Fibroblast of skin of abdomen (primary cell): ENCODE measurements at places on chromosomes 13 and 19.
A peak's percentile ranks its signal among the peaks of the same experiment; 100 is the strongest.

GRCh38 chr13:112118451-112119064 is 51.6 kb downstream of the SOX1 start:
- DNase-seq, result no peak

GRCh38 chr13:79742923-79743322 is 262.0 kb downstream of the NDFIP2 start:
- DNase-seq, result no peak

GRCh38 chr13:112840472-112841302 is 128.3 kb upstream of the MCF2L start:
- DNase-seq, result no peak

DNA sequence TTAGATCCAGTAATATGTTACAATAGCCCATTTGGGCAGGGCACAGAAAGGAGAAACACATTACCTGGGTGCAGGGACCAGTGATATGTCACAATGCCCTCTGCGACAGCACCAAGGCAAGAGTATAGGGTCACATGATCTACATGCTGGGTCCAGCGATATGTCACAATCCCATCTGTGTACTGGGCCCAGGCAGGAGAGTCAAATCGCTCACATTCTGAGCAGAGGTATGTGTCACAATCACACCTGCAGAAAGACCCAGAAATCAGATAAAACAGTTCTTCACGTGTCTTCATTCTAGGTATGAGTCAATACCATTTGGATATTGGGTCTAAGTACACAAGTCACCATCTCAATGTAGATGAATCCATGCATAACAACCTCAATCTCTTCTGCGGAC is 7.1 kb upstream of the ZNF43 start:
- no peak for DNase-seq

DNA sequence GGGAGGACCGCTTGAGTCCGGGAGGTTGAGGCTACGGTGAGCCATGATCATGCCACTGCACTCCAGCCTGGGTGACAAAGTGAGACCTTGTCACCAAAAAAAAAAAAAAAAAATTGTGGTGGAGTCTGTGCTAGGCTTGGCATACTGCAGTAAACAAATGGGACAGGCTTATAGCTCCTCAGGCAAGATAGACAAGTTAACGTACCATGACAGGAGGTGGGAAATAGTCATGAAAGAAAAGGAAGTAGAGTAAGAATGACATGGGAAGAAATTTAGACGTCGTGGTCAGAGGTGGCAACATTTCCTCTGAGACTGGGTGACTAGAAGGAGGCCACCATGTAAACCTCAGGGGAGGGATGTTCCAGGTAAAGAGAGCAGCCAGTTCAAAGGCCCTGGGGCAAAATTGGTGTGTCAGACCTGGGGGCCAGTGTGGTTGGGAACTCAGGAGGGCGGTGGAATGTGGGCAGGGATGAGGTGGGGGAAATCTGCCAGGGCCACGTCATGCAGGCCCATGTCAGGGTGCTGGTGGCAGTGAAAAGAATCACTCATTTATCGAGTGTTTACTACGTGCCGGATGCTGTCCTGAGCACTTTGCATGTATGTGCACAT is 5.6 kb downstream of the SNRPA start:
- no peak for DNase-seq

- DNase-seq, result no peak
Observed at GRCh38 chr19:57280962-57281400, 696 bp downstream of the ZNF460 start.

DNA sequence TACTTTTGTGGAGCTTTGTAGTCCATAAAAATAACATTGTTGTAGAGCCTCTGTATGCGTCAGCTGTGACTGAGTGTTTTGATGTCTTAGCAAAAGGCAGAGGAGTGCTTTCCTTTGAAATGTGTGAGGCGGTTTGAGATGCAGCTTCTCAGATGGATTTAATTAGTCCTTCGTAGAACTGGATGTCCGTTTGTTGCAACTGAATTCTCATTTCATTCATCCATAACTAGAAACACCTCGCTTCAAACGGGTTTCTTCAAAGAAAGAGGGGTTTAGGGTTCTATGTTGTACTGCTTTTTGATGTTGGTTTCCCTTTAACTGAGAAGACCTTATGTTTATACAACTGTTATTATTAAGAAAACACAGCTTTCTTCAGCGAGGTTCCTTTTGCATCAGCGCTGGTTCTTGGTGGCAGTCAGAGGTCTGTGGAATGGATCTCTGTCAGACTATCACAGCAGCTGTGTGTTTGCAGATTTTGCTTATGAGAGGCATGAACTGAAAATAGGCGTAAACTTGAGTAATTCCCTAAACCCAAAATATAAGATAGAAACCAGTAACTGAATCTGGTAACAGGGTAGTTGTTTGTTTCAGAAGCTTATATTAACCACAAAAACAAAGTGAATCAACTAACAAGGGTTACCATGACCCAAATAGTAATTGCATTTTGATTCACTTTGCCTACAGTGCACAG is 194.4 kb downstream of the GGACT start:
- DNase-seq, result peak; percentile 95

DNA sequence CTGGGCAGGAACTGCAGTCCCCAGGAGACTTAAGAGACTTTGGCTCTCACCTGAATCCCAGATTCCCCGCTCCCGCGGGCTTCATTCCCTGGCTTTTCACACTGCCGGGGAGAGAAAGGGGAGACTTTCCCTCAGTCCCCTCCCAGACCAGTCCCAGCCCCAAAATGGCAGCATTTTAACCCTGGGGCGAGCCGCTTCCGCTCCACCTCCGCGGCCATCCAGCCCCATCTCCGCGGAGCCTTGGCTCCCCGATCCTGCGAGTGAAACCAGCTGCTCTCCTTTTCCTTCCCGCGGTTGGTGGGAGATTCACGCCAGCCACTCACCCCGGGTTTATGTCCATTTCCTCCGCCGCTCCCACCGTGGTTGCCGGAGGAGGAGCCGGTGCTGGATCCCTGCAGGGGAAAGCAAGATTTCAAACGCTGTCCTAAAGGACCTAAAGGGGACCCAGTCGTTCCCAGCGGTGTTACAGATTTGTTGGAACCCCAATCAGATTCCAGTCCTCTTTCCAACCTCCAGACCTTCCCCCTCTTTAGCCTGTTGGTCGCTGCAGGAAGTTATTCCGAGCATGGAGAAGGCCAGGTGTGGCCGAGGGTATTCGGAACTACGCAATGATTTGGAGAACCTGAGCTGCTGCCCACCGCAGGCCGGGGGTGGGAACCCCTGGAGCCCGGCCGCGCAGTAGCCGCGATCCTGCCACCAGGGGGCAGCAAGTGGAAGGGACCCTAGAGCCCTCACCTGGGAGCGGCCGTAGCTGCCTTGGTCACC is 3.4 kb downstream of the DMKN start:
- peak; percentile 44 for DNase-seq

GRCh38 chr19:3984584-3984907 is 717 bp downstream of the EEF2 start:
- DNase-seq, result no peak

DNA sequence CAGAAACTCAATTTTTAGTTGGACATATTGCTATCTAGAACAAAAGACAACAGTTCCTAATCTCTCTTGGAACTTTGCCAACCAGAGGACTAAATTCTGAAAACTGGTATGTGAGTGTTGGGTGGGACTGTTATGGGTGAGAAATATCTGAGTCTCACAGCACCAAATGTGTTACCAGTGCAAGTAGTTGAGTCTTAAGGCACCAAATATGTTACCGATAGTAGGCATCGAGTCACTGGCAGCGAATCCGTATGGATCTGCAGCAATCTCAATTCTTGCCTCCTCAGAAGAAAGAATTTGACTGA is 575.2 kb downstream of the DACH1 start:
- DNase-seq, result no peak

DNA sequence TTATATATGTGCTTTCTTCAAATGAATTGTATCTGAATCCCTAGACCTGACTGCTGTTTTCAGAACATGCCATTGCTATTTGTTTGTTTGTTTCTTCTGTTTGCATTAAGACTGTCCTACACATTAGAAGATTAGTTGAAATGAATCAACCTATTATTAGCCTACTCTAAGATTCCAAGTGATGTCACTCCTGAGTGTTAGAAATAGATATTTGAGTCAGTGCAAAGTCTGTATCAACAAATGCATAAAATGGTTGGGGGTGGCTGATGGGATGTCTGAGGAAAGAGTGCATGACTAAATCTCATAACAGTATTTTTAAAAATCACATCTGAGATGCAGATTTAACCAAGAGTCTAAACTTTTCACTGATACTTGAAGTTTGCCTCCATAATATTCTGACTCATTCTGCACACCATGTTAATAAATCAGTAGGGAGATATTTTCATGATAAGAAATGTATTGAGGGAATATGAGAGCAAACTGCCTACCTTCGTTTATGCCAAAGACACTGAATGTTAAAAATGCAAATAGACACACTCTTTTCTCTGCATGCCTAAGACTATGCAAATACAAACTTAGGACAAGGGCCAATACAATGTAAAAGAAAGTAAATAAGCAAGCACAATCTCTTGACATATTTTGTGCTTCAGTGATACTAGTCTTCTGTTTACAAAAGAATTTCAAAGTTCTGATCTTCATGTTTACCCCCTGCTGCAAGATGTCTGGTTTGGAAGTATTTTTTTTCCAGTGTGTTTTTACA is 253.3 kb downstream of the LIG4 start:
- DNase-seq, result no peak

DNA sequence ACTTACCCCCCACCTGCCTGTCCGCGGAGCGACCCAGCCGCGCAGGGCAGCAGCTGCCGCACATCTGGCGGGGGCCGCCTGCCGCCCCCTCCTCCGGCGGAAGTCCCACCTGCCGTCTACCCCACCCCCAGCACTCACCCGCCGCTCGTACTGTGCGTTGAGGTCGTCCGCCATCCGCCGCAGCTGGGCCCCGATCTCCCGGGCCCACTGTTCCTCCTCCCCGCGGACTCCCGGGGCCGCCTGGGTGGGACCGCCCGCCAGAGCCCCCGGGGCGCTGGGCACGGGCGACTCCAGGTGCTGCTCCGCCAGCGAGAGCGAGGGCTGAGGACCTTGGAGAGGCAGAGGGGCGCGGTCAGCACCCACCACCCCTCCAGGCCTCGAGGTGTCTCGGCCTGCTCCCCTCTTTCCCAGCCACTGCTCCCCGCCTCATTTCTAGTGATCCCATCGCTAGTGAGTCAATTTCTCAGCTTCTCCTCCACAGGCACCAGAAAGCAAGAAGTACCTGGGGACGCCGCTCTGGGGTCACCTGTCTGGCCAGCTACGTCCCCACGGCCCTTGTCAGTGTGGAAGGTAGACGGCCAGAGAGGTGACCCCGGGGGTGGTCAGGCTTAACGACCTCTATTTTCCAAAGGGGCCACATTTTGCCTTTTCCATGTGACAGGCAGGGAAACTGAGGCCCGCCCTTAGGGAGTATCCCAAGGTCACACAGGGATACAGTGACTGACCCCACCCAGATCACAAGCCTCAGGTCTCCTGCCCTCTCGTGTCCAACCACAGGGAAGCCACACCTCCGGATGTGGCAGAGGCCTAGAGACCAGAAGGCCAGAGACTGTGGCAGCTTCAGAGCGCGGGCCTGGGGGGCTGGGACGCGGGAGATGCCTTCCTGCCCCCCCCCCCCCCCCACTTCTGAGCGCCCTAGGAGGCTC is 4.3 kb downstream of the BBC3 start:
- peak; percentile 74 for DNase-seq

DNA sequence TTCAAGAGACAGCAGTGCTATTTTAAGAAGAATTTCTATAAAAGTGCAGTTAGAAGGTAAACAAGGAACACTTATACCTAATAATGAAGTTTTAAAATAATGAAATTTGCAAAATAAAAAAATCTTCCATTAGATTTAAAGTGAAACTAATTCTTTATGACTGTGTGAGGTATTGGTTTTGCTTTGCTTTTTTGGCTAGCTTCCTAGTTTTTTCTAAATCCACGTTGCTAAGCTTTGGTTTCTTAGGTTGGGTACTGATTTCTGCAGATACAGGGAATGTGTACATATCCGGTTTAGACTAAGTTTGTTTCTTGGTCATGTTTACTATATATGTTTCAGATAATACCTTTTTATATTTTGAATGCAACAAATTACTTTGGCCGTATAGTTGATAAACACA is 59.8 kb downstream of the SLC7A9 start:
- no peak for DNase-seq

- DNase-seq, result no peak
Observed at GRCh38 chr19:42554046-42554575, 25.8 kb upstream of the CEACAM1 start.

GRCh38 chr19:53880711-53881481 is 1.1 kb upstream of the PRKCG start:
- DNase-seq, result no peak

DNA sequence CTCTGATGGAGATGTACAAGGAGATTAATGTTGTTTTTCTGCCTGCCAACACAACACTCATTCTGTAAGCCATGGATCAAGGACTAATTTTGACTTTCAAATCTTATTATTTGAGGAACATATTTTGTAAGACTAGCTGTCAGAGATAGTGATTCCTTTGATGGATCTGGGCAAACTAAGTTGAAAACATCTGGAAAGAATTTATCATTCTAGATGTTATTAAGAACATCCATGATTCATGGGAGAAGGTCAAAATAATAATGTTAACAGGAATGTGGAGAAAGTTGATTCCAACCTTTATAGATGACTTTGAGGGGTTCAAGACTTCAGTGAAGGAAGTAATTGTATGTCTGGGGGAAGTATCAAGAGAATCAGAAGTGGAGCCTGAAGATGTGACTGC is 196.8 kb downstream of the POSTN start:
- no peak for DNase-seq

- no peak for DNase-seq
Observed at GRCh38 chr13:79314652-79315051, 91.4 kb downstream of the RBM26 start.

- peak; percentile 10 for DNase-seq
Observed at GRCh38 chr13:80196756-80197155, 144.2 kb downstream of the SPRY2 start.

DNA sequence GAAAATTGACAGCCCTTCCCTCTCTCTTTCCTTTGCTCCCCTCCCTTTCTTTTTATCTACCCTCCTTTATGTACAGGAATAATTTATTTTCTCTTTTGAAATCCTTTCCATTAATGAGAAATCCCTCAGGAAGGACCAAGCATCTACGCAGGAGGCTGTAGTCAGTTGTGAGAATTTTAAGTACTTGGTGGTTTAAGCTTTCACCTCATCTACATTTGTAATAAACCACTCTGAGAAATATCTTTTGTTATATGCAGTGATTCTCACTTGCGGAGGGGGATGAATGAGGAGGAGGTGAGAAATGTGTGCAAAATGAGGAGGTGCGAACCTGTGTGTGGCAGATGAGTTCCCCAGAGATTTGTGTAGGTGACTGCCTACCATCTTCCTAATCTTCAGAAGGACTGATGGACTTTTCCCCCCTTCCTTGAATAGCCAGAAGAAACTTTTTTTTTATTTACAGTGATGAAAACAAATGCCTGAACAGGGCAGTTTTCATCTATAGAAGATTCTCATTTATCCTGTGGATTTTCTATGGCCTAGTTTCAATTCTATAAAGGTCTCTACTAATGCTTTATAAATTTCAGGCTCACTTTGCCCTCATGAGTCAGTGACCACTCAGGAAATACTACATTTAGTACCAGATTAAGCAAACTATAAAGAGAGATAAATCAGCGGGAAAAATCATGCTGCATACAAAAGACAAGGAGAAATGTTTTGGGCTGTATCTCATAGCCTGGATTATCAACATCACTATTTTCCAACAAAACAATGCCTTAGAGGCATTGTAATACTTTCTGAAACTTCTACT is 118.3 kb downstream of the LHFPL6 start:
- peak; percentile 74 for DNase-seq
